Epithelial cell of alveolus of lung (primary cell): ENCODE measurements at places on chromosomes 16 and 17. TPM values are rescaled to one million over a fixed set of nuclear protein-coding genes. Genes with fewer than 3 reads are reported as not detected.

Gene ZNF205
- total RNA-seq, result 9.6 and 18.7 TPM in 2 replicates

Gene KIF19
- 0.26 and 0.56 TPM in 2 replicates for total RNA-seq

Gene SLC25A11
- 52.3 and 67.7 TPM in 2 replicates for total RNA-seq

Gene EFNB3
- 1.6 and 8.7 TPM in 2 replicates for total RNA-seq

Gene CCL4L2
- not detected in 2 replicates for total RNA-seq

Gene RAMP2
- total RNA-seq, result 0.78 TPM in 1 of 2 replicates, not detected in the other

Gene GRIN2C
- total RNA-seq, result not detected in 2 replicates

Gene CCDC154
- total RNA-seq, result 0.80 TPM in 1 of 2 replicates, not detected in the other

Gene CCL1
- not detected in 2 replicates for total RNA-seq

Gene KRT33A
- not detected in 2 replicates for total RNA-seq

Gene HOXB3
- 26.4 and 44.7 TPM in 2 replicates for total RNA-seq

Gene DCXR
- 79.3 and 86.3 TPM in 2 replicates for total RNA-seq

Gene ADAP2
- total RNA-seq, result 2.1 and 2.8 TPM in 2 replicates

Gene MT1F
- total RNA-seq, result 1.3 and 5.2 TPM in 2 replicates

Gene GGNBP2
- 30.8 and 36.2 TPM in 2 replicates for total RNA-seq

Gene CCDC200
- not detected in 2 replicates for total RNA-seq

Gene EFCAB3
- not detected in 2 replicates for total RNA-seq

Gene APOH
- total RNA-seq, result not detected in 2 replicates

Gene TMEM98
- 145 and 218 TPM in 2 replicates for total RNA-seq
